Esophagus squamous epithelium (tissue), 5 donors: ENCODE measurements at places on chromosomes 5 and 9.

DNA sequence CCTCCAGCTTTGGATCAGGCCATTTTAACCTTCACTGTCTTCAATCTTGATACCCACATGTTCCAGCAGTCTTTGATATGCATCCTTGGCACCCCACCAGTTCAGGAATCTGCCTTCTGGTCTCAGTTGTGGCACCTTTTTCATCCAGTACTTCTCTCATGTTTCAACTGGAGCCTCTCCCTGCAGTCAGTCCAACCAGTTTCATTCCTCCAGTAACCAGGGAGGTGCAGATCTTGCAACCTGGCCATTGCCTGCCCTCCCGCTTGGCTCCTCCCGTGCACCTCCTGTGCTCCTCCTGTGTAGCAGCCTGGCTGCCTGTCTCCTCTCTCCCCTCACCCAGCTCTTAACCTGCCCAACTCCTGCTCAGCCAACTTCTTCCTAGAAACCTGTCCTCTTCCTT, 20.2 kb downstream of the FUBP3 start:
- DNase-seq: no peak
- peaks cover 97% of the 10 kb centered on the region for H3K36me3 ChIP-seq
- no peaks in the 10 kb centered on the region for H3K27me3 ChIP-seq
- no peak overlapping the region for H3K4me3 ChIP-seq
- H3K4me1 ChIP-seq: no peaks in the 10 kb centered on the region
- no peak overlapping the region for H3K27ac ChIP-seq

DNA sequence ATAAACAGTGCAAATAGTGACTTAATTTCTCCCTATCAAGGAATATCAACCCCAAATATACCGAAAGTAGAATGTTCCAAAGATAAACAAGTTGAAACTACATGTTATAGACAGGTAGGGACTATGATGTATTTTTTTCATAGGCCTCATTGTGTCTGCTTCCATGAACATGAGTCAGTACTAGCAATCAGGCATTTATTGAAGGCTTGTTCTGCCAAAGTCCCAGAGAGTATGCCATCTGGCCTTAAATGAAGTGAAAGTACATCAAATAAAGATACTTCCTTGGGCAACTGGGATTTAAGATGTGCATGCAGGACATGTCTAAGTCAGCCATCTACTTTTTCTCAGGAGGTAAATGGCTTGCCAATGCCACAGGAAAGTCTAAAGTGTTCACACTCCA, 6.5 kb downstream of the GHR start:
- DNase-seq: no peak
- H3K4me1 ChIP-seq: peaks cover 7% of the 10 kb centered on the region
- no peak overlapping the region for H3K4me3 ChIP-seq
- no peak overlapping the region for H3K27ac ChIP-seq

GRCh38 chr9:78189461-78189860, 46.4 kb upstream of the CEP78 start:
- no peak for DNase-seq
- no peak overlapping the region for H3K4me3 ChIP-seq
- no peaks in the 10 kb centered on the region for H3K36me3 ChIP-seq
- no peaks in the 10 kb centered on the region for H3K27me3 ChIP-seq
- H3K27ac ChIP-seq: no peak overlapping the region
- no peaks in the 10 kb centered on the region for H3K4me1 ChIP-seq

GRCh38 chr9:89916001-89916597, 311.3 kb downstream of the GADD45G start:
- no peak overlapping the region for H3K27ac ChIP-seq
- no peaks in the 10 kb centered on the region for H3K36me3 ChIP-seq
- H3K4me3 ChIP-seq: no peak overlapping the region
- no peak for DNase-seq
- no peaks in the 10 kb centered on the region for H3K4me1 ChIP-seq
- no peaks in the 10 kb centered on the region for H3K27me3 ChIP-seq

- H3K27ac ChIP-seq: no peak overlapping the region
- H3K27me3 ChIP-seq: no peaks in the 10 kb centered on the region
- no peaks in the 10 kb centered on the region for H3K4me1 ChIP-seq
- no peak for DNase-seq
- H3K4me3 ChIP-seq: no peak overlapping the region
- H3K36me3 ChIP-seq: no peaks in the 10 kb centered on the region
These were observed 26.0 kb downstream of the ZCCHC7 start for GRCh38 chr9:37146410-37146809.
